Ovary (tissue), 10 donors: ENCODE measurements at places on chromosomes 3 and 15. TPM values are rescaled to one million over a fixed set of nuclear protein-coding genes. Genes with fewer than 3 reads are reported as not detected.

DNA sequence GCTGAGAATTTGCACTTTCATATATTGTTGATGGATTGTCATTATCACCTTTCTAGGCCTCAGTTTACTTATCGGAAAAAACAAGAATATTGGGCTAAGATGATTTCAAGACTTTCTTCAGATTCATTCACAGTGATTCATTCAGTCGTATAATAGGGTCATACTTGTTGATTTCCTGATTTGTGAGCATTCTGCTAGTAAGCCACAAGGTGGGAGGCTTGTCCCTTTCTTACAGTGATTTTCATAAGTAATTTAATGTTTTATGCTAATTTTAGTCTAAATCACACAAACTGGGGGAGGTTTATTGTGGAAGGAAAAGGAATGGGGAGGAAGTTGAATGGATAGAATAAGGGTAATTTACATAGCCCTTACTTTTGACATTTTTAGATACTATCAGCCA lies 126.8 kb upstream of the GOLGA6L4 start:
- no peak for DNase-seq

The FGF7 gene
- polyA plus RNA-seq = 49.0 TPM

The STAB1 gene
- polyA plus RNA-seq = 50.7 TPM

The APPL1 gene
- polyA plus RNA-seq = 20.2 TPM
